Epithelial cell of umbilical artery (primary cell): ENCODE measurements at places on chromosomes 1 and 21. TPM values are rescaled to one million over a fixed set of nuclear protein-coding genes. Genes with fewer than 3 reads are reported as not detected.

The IGSF9 gene
- total RNA-seq = not detected in 2 replicates

The AMY2A gene
- not detected in 2 replicates for total RNA-seq

The MEAF6 gene
- total RNA-seq = 57.5 and 72.0 TPM in 2 replicates

The TADA1 gene
- 11.4 and 17.5 TPM in 2 replicates for total RNA-seq

The GPR25 gene
- total RNA-seq = not detected in 2 replicates

The RCSD1 gene
- under 0.01 and 0.15 TPM in 2 replicates for total RNA-seq

The SMG7 gene
- total RNA-seq = 21.8 and 34.0 TPM in 2 replicates

The IFFO2 gene
- total RNA-seq = 16.6 and 17.3 TPM in 2 replicates

The FCGR2B gene
- under 0.01 TPM in 1 of 2 replicates, not detected in the other for total RNA-seq

The TMEM50B gene
- total RNA-seq = 34.4 and 41.3 TPM in 2 replicates

The C1orf56 gene
- total RNA-seq = 1.3 and 1.5 TPM in 2 replicates

The GJB3 gene
- total RNA-seq = not detected in 2 replicates

The SIK1 gene
- total RNA-seq = 0.30 and 9.1 TPM in 2 replicates

The CD1B gene
- not detected in 2 replicates for total RNA-seq

The THEMIS2 gene
- total RNA-seq = 6.2 and 19.0 TPM in 2 replicates

The ASPM gene
- 33.1 and 40.6 TPM in 2 replicates for total RNA-seq

The KIF21B gene
- 0.65 and 1.1 TPM in 2 replicates for total RNA-seq

The PAQR6 gene
- total RNA-seq = under 0.01 and 0.15 TPM in 2 replicates

The SGIP1 gene
- total RNA-seq = 9.7 and 49.2 TPM in 2 replicates
